ENCODE measurements at places on chromosomes 2 and 18.

DNA sequence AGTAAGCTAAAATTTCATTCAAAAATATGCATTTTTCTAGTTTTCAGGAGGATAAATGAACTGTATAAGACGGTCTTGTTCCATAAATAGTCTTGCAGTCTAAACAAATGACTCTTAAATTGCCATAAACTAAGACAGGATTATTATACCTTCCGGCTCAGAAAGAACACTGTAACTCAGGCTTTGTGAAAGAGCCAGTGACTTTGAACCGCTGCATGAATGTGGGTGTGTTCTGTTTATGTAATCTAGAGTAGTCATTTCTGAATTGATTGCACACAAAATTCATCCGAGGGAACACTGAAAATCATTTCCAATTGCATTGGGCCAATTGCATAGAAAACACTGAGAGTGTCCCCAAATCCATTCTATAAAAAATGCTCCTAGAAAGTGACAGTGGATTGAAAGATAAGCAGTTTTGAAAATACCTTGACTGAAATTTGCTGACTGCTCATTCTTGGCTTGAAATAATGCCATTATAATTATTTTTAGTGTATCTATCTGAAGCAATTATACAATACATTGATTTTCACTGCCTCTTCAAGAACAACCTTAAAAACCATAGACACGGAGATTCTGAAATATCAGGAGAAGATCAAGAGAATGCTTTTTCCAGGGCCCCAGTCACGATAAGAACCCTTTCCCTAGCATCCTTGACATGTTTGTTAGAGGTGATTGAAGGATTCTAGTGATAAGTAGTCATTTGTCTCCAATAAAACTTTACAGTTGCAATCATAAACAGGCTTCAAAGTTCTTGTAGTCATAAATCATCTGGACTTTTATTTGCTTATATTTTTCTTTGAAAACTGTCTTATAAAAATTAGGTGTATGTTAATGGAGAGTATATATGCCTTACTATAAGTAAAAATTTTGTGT is 55.4 kb downstream of the CNTNAP5 start:
- no peak for DNase-seq

- DNase-seq, result no peak
These were observed 46.3 kb upstream of the VIT start for GRCh38 chr2:36650031-36650829.

GRCh38 chr2:179593323-179593722 is 268.1 kb downstream of the ZNF385B start:
- DNase-seq, result no peak

GRCh38 chr2:85431570-85432205 is 13.2 kb downstream of the SH2D6 start:
- DNase-seq, result no peak

DNA sequence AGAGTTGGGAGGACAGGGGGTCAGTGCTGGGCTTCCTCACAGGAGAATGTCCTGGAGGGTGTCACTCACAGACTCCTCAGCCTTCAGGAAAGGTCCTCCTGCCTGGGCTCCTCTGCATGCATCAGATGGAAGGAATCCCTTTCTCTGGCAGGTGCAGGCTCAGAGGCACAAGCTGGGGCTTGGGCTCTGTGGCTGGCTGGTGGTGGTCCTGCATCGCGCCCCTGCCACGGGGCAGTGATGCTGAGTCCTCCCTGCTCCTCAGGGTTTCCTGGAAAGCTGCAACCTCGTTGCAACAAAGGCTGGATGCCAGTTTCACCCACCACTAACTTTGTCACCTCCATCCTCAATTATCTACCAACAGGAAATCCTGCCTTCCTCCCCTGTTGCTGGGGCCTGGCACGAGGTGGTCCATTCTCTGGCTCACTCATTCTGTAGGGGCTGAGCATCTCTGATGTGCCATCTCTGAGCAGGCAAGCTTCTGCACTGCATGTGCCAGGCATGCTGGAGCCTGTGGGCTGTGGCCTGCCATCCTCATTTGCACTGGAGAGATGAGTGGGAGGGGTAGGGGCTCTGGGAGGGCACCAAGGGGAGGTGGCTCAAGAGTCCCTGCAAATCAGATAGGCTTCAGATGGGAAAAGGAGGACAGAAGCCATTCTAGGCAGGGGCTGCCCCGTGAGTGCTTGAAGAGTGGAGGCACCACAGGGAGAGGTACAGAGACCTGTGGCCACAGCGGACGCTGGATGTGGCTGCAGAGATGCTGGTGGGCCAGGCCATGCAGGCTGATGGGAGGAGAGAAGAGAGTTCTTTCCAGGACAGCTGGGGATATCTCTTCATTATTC is 272.6 kb upstream of the HS6ST1 start:
- no peak for DNase-seq

DNA sequence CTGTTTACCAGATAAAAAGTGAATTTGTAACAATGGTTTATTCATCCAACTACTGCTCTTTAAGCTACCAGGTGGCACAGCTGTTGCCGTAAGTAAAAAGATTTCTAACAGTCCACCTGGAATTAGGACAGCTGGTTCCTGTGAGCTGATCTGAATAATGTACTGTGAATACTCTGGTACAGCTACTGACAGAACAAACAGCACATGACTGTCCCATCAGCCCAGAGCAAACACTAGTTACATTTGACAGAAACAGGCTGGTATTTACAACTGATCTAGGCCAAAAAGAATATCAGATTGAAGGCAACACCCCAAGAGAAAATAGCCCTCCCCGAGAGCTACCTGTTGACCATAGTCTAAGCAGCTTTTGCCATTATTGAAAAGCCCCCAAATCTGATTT is 840.4 kb downstream of the CPS1 start:
- no peak for DNase-seq

DNA sequence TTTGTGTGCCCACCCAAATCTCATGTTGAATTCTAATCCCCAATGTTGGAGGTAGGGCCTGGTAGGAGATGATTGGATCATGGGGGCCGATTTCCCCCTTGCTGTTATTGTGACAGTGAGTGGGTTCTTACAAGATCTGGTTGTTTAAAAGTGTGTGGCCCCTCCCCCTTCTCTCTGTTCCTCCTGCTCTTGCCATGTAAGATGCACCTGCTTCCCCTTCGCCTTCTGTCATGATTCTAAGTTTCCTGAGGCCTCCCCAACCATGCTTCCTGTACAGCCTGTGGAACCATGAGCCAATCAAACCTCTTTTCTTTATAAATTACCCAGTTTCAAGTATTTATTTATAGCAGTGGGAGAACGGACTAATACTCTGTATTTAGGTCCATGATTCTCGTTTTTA is 588.1 kb downstream of the DCDC2C start:
- no peak for DNase-seq

- no peak for DNase-seq
These were observed 199.6 kb upstream of the HNMT start for GRCh38 chr2:137764646-137765045.

DNA sequence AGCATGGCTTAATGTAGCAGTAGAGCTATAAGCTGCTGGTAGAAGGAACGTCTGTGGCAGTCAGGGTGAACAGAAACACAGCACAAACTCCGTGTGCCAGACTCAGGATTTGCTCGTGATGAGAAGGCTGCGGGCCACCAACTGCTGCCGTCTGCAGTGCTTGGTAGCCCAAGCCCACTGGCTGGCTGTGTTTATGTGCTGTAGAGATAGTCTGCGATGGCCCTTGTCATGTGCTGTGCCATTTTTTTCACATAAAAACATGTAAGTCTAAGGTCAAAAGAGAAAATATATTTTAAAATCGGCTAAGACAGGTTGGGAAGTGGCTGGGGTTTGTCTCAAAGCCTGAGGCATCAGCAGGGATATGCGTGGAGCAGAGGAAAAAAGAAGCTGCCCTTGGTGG is 78.7 kb downstream of the PRPF40A start:
- DNase-seq, result no peak

- no peak for DNase-seq
These were observed 49.1 kb downstream of the PTGR3 start for GRCh38 chr18:75159646-75160356.

- no peak for DNase-seq
These were observed 54.9 kb upstream of the BZW1 start for GRCh38 chr2:200756618-200757321.

- no peak for DNase-seq
These were observed 72.6 kb downstream of the TXNL1 start for GRCh38 chr18:56565551-56566345.

DNA sequence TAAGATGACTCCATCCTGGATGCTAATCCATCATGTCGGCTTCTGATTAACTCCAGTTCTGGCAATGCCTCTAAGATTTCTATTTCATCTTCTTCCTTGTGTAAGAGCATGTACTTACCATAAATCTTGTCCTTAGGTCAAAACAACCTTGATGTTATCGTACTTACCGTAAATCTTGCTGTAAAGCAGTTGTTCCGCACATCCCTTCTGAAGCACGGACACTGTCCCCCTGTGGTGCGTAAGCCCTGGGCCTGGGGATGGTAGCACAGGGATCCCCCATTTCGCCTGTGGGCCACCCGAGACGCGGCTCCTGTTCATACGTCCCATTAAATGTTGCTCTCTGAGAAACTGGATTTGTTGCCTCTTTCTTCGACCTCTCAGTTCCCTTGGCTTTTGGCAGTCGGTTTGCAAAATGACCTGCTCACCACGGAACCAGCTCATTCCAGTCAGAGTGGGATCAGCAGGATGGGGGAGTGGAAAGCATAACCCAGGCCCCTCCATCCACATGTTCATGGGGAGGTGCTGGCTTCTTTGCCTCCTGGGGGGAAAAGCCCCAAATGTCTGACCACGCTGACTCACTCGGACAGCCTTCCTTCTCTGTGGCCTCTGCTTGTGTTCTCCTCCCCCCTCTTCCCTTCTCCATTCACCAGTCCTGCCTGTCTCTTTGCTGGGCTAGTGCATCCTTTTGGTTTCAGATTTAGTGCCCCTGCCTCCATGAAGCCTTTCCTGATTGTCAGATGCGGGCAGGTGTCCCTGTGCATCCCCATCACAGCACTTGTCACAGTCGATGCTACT is 49.9 kb downstream of the RAB31 start:
- DNase-seq, result no peak

- DNase-seq, result no peak
These were observed 35.2 kb upstream of the CDH19 start for GRCh38 chr18:66638856-66639629.

DNA sequence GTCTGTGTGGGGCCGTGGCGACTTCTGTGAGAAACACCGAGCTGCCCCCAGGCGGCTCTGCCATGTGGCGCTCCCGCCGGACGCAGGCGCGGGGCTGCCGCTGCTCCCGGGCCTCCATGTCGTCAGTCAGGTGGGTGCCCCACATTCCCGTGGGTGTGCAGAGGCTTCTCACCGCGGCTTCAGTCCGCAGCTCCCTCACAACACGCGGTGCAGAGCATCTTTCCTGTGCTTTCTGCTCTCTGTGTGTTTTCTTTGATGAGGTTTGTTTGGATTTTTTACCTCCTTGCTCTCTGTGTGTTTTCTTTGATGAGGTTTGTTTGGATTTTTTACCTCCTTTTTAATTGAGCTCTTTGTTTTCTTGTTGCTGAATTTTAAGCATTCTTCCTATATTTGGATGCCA is 13.0 kb downstream of the AQP12A start:
- peak; percentile 63 for DNase-seq

DNA sequence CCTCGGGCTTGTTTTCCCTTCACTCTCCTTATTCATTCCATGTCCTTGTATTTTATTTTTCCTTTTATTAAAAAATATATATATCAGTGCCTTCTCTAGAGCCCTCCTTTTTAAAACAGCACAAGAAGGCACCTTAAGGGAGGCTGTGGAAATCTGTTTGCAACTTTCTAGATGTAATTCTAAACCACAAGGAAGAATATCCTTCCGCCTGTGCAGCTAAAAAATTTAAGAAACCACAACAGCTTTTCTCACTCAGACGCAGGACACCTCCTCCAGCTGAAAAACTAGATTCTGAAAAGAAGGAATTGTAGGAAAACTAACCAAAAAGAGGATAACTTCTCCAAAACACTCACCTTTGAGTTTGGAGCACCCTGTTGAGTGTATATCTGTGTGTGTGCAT is 142.2 kb downstream of the BCL11A start:
- DNase-seq, result no peak

GRCh38 chr2:236889791-236890704 is 195.6 kb upstream of the COPS8 start:
- peak; percentile 71 for DNase-seq

- DNase-seq, result no peak
These were observed 181.6 kb downstream of the DNAH6 start for GRCh38 chr2:84697895-84698294.

GRCh38 chr2:85765081-85765731 is 11.4 kb downstream of the ATOH8 start:
- DNase-seq, result no peak

- DNase-seq, result peak; percentile 63
These were observed 13.5 kb upstream of the CALCRL start for GRCh38 chr2:187461294-187462261.

- DNase-seq, result no peak
These were observed 807 bp upstream of the CREB1 start for GRCh38 chr2:207528980-207529329.

DNA sequence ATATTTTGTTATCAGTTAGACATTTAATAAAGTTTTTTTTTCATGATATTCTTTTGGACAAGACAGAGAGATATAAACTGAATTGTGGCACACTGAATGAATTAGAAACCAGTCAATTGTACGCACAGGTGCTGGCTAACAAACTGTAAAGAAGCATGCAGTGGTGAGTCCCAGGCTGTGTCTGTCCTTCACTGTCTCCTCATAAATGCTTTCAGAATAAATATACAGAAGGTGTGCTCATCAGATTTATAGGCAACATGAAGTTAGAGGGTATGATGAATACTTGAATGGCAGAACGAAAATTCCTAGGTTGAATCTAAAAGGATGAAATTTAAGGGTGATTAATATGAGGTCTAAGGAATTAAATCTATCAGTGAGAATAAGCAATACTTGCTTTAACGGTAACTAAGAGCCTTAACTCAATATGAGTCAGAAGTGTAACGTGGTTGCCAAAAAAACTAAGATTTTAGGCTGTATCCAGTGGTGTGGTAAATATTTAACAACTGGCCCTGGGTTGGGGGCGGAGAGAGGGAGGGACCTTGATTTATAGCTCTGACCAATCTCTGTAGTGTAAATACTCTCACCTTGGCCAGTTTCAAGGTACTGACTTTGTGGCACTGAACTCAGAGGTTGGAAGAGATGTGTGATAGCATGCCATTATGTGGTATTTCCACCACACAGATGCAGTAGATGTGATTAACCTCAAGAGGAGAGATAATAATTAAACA is 41.9 kb upstream of the AAK1 start:
- DNase-seq, result no peak

DNA sequence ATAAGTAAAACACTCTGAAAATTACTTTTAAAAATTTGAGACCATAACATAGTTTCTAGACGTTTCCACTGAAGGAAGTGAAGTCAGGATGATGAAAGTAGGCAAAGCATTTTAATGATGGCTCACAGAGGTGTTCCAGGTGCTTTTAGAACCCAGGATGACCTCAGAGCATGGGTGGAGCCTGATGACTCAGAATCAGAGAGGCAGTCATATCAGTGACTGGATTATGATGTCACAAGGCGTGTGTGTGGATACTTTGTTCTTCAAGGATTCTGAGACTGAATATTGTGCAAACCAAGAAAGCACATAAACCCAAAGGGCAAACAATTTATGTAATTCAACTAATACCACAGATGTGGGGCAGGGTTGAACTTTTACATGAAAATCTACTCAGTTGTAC is 208.0 kb upstream of the FBXO11 start:
- DNase-seq, result no peak

All from aorta (tissue), 5 donors.